Lower leg skin (tissue), 4 donors: ENCODE measurements at places on chromosomes 7 and 10.
A peak's percentile ranks its signal among the peaks of the same experiment; 100 is the strongest.

DNA sequence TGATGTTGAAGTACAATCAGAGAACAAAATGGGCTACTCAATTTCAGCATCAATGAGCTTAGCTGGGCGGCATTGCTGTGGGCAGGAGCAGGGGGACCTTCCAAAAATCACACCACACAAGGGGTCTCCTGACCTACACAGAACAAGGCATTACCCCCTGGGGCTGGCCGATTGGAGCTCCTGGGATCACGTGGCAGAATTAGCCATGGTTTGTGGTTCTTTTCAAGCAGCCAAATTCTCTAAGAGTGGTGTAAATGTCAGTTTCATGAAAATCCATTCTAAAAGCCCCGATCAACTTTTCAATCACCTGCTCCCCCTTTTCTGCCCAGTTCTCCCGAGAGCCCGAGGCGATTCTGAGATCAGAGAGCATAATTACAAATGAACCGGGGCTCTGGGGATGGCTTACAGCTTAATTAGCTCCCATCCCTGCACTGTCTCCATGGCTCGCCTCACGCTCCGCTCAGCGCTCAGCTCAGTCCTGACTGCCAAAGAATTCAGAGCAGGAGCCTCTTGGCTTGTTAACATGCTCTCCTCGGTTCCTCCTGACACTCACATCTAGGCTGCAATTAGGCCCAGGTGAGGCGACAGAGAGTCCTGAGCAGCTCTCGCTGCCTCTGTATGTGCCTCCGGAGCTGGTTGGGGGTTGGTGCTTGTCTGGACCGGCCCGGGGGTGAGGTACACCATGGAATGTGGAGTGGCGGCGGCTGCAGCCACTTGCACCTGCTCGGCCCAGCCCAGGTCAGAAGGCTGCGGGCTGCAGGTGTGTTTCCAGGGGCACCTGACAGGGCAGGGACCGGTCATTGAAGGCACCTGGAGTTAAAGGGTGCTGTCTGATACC is 111.8 kb downstream of the WDR11 start:
- DNase-seq: no peak

GRCh38 chr10:74883428-74883827 is 57.0 kb downstream of the KAT6B start:
- DNase-seq: no peak

GRCh38 chr7:82017334-82017943 is 247.6 kb upstream of the HGF start:
- no peak for DNase-seq

GRCh38 chr7:12674053-12674452 is 13.4 kb upstream of the ARL4A start:
- DNase-seq: no peak

DNA sequence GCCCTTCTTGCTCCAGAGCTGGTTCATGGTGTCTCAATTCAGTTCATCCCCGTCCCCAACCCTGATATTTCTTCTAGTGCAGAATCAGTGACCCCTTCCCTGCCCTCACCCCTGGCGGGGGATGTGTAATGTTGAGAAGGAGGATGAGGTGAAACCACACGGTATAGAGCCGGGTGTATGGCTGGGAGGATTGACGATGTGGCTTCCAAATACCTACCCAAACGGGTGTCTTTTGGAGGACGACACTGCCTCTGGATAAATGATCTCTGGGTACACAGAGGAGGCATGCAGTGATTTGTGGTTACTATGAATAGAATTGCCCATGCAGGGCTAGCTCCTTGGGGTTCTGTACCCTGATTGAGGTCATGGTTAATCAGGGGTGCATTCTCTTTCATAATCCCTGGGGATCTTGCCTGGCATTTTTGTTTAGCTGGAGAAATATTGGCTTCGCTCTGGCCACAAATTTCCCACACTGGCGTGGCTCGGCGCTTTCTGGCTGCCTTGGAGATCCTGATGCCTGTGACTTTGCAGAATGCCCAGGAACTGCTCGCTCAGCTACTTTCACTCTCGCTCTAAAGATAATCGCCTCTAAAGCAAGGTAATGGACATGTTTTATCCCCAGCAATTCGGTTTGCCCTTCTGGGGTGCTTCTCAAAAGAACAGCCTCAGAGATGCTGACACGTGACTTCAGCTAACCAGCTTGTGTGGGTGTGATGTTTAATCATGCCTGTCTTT is 89.2 kb downstream of the RBM20 start:
- DNase-seq: no peak

DNA sequence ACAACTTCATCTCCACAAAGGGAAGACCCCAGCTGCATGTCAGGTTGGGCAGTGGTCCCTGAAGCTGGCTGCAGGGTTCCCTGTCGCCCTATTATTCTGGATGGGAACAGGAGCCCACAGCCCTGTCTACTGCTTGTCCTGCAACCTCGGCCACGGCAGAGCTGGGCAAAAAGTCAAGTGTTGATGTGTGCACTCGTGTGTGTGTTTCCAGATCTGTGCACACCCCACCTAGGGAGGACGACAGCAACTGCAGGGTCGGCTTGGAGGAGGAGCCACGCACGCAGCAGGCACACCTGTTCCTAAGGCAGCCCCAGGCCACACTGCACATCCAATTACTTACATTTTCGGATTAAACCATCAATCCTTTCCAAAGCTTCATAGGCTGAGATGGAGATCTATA is 23.6 kb downstream of the PITRM1 start:
- no peak for DNase-seq

GRCh38 chr10:81013771-81014170 is 476.1 kb downstream of the SH2D4B start:
- DNase-seq: no peak

DNA sequence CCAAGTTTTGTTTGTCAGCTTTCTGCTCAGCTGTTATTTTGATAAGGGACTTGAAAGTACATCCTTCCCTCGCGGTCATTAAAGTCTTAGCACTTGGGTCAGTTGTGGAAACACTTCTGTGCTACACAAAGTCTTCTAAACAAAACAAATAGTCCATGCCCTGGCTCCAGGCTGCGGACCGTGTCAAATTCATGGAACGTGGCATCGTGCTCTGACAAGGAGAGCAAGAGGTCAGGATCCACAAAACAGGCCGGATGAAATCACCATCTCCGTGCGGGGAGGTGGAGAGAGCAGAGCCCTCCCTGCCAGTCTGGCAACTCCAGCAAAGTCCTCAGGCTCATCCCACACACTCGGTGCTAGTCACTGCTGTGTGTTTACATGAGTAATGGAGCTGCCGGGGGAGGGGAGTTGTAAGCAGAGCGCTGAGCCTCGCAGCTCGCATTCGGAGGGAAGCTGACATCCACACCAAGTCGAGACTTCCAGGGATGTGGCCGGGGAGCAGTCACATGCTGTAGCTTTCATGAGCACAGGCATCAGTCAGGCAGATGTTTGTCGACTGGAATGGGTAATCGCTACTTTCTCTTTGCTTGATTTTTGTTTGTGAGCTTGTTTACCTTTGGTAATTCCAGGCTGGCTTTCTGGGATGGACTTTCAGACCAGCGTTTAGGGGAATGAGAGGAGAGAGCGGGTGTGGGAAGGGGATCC is 147.6 kb downstream of the ARID5B start:
- DNase-seq: peak; percentile 97

DNA sequence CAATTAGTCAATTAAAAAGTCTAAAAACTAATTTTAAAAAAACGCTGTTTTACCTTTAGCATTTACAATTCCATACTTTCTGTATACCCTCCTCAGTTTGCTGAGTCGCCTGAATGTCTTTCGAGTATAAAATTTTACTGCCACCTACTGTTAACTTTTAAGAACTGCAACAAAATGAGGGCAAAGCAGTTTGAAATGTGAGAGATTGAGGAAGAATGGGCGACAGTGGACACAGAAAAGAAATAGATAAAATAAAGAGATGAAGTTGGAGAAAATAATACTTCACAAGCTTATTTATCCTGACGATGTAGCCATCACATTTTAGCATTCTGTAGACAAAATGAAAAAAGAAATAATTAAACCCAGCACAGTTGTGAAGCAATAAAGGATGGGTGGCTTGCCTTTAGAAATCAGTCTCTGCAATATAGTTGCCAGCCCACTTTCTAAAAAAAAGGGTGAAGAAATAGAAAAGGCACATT is 110.8 kb upstream of the PTN start:
- no peak for DNase-seq

- DNase-seq: no peak
These were observed 206.5 kb upstream of the CNTNAP2 start for GRCh38 chr7:145909991-145910513.

GRCh38 chr10:43679509-43679908 is 30.8 kb upstream of the ZNF32 start:
- peak; percentile 56 for DNase-seq

DNA sequence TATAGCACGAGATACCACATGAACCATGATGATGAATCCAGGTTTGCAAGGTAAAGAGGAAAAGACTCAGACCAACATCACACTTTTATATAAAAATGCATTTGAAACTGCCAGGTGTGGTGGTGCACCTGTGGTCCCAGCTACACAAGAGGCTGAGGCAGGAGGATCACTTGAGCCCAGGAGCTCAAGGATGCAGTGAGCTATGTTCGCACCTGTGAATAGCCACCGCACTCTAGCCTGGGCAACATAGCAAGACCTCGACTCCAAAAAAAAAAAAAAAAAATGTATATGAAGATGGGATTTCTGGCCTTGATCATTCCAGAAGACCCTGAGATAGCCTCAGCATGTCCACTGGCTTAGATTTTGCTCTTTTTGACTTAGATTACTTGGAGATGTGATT is 161.6 kb downstream of the PARD3 start:
- no peak for DNase-seq

DNA sequence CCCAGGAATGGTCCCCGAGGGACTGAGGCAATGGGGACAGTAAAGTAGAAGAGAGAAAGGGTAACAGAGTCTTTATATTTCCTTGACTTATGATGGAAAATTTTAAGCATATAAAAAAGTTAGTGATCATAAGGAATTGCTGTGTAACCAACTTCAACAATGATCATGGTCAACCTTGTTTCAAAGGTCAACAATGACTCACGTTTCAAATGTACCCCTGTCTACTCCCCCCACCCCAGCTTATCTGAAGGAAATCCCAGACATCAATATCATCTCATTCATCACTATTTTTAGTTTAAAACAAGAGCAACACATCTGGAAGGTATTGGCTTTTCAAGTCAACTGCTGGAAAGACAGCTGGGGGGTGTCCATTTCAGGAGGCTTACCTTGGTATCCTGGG is 92.9 kb downstream of the SMURF1 start:
- DNase-seq: no peak

DNA sequence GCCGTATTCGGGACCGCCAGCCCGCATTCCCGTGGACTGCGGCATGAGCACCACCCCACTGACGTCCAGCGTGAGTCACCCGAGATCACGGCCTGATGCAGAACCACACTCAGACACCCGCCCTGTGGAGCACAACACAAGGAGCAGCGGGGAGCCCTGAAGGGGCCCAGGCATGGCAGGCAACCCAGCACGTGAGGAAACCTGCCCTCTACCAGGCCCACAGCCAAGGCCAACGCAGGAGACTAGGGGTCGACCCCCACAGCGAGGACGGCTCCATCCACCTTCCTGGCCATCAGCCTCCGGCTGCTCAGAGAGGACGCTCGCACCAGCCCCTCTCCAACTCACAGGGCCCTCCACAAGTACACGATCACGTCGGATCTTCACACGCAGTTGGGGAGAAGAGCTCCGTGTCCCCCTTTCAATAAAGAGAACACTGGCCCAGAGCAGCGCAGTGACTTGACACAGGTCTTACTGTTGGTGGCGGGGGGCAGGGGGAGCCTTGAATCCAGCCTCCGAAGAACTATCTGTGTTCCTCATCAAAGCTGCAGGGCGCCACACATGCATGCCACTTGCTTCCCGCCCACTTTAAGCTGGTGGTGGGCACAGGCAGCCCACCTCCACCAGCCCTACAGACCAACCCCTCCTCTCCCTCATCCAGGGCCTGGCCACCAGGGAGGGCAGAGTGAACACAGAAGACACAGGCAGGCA is 22.0 kb downstream of the MAD1L1 start:
- DNase-seq: no peak

DNA sequence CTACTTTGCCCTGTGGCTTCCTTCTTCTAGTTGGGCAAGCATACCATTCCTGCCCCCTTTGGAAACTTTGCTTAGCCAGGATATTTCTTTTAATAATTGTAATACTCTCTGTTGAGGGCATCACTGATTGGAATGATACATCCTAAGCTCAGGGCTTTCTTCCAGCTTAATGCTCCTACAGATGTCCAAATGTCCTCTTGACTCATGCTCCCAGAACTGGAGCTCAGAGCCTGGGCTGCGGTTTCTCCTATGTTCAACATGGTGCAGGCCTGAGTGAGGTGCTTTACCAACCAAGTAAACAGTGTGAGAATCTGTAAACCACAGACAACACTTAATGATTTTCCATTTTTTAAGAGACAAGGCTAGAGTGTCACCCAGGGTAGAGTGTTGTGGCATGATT is 108.6 kb downstream of the LRRC4 start:
- no peak for DNase-seq

GRCh38 chr7:82778021-82778420 is 334.4 kb upstream of the CACNA2D1 start:
- DNase-seq: no peak

DNA sequence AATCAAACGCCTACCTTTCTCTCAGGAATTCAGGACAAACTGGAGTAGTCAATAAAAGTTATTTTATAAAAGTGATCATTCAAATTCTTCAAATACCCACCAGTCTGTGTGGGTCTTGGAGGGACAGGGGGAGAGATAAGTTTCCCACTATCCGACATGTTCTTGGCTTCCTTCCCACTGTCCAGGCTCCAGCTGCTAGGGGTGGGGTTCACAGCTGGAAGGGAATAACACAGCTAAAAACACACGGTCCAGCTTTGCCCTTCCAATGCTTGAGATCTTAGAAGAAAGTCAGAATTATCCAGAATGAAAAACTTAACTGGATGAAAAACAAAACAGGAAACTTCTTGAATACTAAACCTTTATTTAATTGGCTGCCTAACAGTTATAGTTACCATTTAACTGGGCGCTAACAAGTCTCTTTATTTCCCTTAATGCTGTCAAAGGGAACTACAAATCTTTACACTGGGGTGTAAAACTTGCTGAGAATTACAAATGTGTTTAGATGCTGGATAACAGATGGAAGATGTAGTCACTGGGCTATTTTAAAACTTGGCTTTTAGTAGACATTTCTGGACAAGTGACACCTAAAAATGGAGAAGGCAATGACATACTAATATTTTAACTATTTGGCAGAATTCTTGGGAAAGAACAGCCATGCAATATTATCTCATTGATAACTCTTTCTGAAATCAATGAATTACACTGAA is 172.8 kb upstream of the IMMP2L start:
- no peak for DNase-seq

GRCh38 chr10:130463876-130464364 is 327.7 kb downstream of the GLRX3 start:
- DNase-seq: no peak

- no peak for DNase-seq
These were observed 261.7 kb downstream of the EXOC4 start for GRCh38 chr7:133514551-133514950.
